ENCODE measurements at places on chromosomes 6 and 20.
A peak's percentile ranks its signal among the peaks of the same experiment; 100 is the strongest.

- no peak for DNase-seq
Measured at GRCh38 chr20:11929947-11930346, 12.3 kb downstream of the BTBD3 start.

DNA sequence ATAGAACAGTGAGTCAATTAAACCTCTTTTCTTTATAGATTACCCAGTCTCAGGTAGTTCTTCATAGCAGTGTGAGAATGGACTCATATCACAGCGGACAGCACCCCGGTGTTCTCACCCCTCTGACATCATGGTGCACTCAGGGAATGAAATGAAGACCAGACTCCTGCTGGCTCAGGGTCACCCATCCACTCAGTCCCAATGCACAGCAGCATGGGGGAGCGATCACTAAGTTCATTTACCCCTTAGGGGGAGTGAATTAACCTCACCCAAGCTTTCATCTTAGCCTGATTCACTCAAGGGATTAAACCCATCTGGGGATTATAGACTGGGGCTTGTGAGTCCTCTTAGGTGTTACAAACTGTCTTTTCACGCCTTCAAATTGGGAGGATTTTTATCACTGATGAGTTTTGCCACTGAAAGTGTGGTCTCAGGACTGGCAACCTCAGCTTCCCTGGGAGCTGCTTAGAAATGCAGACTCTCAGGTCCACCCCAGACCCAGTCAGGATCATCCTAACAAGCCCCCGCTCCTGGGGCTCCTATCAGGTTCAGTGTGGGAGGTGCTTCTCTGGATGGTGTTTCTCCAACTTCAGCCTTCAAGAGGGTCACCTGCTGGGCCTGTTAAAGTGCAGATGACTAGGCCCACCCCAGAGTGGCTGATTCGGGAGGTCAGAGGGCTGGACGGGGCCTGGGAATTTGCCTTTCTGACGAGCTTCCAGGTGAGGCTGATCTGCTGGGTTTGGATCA, 44.3 kb upstream of the FRMD1 start:
- DNase-seq = no peak

GRCh38 chr6:9116026-9116425, 680.7 kb upstream of the SLC35B3 start:
- peak; percentile 31 for DNase-seq

- no peak for DNase-seq
Measured at GRCh38 chr6:34757687-34758274, 476 bp downstream of the SNRPC start.

- no peak for DNase-seq
Measured at GRCh38 chr20:38132910-38133501, 32.1 kb downstream of the TGM2 start.

- DNase-seq = peak; percentile 96
Measured at GRCh38 chr20:25223179-25223661, 24.7 kb upstream of the PYGB start.

DNA sequence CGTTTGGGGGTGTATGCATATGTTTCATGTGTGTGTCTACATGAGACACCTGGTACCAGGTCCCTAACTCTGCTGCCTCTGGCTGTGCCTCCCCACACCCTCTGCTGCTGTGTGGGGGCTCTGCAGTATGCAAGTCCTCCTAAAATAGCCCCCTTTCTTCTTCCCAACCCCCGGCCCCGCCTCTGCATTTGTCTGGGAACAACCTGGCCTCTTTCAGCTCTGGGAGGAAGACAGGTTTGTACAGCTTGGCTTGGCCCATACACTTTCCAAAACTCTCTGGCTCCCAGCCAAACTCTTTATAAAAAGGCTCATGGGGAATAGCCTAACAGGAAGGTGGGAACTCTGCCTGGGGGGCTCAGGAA, 27.1 kb upstream of the EMILIN3 start:
- DNase-seq = no peak

DNA sequence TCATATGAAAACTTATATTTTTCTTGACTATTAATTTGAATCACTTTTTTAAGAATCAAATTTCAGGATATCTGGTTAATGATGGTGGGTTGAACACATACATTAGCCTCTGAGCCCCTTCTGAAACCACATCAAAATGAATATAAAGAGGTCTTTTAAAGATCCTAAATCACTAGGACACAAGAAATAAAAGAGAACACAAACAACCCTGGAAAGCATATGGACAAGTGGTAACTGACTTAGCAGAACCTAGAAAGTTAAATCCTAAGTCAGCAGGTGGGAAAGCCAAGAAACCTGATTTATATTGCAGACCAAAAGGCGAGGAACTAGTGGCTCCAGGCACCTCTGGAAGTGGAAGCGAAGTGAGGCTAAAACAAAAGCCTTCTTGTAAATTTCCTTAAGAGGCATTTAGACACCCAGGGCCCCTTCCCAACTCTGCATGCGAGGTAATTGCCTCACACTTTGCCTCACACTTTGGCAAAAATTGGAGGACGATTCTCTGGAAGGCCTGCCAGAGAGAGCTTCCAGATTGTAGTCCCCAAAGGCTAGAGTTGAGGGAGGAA, 293.9 kb downstream of the KHDC1L start:
- no peak for DNase-seq

DNA sequence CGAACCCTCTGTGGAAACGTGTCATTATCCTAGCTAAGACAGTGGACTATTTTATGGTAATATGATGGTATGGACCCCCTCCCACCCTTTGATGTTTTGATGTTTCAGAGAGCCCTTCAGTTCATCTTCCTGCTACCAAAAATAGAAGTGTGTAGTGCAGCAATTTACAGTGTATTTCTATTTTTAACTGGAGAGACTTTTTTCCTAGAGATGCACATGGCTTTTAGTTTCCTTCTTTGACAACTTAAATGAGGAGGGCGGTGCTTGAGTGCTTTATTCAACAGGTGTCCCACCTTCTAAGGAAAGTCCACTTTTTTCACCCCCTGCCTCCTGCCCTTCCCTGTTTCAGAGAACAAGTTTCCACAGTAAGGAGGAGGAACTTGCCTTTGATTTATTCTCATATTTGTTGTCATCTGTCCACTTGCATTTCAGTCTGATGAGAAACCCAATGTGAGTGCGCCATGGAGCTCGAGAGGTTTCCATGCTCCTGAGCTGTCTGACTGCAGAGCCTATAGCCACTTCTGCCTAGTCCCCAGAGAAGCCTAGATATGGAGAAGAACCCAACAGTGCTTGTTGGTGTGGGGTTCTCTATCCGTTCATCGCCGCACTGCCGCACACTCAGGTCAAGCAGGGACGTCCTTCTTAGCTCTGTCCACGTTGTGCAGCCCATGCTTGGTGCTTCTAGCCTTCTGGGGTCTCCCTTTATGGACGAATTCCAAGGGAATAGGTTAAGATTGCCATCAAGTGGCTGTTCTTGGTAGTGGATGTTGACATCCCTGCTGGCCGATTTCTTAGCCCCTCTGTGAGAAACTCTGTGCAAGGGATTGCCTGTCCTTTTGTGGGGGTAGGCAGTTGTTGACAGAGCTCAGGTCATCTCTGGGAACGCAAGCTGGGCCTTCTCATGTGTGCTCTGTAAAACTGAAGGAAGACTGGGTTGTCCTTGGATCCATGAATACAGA, 144.2 kb downstream of the JARID2 start:
- peak; percentile 77 for DNase-seq

DNA sequence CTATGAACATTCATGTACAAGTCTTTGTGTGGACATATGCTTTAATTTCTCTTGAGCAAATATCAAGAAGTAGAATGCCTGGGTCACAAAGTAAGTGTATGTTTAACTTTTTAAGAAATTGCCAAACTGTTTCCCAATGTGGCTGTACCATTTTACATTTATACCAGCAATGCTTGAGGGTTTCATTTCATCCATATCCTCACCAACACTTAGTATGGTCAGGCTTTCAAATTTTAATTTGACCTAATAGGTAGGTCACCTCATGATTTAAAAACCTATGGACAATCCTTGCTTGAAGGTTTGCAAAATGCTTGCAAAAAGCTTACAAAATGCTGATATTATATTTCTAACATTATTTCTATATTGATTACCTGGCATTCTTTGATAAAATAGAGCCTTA, 19.5 kb upstream of the SRSF3 start:
- DNase-seq = no peak

- DNase-seq = peak; percentile 44
Measured at GRCh38 chr6:116847227-116847626, 18.3 kb upstream of the GPRC6A start.

GRCh38 chr6:44667226-44667625, 279.7 kb downstream of the CDC5L start:
- peak; percentile 80 for DNase-seq

- no peak for DNase-seq
Measured at GRCh38 chr6:95547043-95547442, 30.3 kb upstream of the MANEA start.

DNA sequence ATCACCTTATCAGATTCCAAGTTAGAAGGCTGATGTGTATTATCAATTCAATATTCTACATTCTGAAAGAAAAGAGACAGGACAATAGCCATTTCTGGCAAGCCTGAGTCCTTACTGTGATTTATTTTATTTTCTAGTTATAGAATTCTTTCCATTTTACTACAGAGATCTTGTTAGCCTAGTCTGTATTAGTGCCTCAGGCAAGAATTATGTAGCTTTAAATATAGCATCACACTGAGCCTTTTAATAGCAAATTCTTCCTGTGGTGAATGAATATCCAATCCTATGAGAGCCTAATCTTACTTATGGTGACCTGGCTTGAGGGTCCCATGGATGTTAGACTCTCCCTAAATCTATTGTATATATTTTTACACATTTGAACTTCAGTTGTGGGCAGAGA, 732.8 kb upstream of the CITED2 start:
- DNase-seq = no peak

DNA sequence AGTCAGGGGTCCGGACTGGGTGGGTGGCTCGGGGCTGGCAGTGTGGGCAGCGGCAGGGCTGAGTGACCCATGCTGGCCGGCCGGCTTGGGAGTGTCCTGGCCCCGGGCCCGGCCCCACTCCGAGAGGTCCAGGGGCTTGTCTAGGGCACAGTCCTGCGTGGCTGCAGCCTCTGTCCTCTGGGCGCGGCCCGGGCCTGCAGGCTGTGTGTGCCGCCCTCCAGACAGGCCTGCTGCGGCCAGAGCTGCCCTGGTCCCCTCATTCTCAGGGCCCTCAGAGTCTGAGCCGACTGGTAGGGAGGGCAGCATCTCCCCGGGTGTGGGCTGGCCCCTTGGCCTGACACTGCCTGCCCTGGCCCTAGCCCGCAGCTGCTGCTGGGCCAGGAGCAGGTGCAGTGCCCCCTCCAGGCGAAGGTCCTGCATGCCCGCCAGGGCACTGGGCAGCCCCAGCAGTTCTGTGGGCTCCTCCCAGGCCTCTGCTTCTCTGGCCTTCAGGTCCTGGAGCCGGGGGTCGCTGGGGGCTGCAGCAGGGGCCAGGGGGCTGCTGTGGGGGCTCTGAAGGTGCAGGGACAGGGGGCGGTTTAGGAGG, 6.9 kb upstream of the CABLES2 start:
- no peak for DNase-seq

- peak; percentile 37 for DNase-seq
Measured at GRCh38 chr6:119348096-119348747, 1.3 kb downstream of the MAN1A1 start.

- peak; percentile 64 for DNase-seq
Measured at GRCh38 chr20:43751167-43752050, 24.6 kb upstream of the GTSF1L start.

DNA sequence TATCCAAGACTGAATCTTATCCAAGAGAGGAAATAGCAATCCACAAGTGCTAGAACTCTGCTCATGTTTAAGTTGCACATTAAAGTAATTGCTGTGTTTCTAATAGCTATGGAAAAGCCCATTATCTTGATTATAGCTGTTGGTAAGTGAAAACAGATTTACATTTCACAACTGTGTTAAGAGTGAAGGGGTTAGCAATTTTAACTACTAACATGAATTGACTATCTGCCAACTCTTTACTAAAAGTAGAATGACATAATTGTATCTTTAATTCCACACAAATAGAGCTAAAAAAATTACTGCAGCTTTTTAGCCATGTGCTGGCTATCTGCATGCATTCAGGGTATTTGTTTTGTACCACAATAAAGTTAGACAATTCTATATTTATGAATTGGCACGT, 277.9 kb upstream of the IRAK1BP1 start:
- DNase-seq = no peak

- DNase-seq = no peak
Measured at GRCh38 chr6:127717384-127717783, 140.4 kb downstream of the C6orf58 start.

DNA sequence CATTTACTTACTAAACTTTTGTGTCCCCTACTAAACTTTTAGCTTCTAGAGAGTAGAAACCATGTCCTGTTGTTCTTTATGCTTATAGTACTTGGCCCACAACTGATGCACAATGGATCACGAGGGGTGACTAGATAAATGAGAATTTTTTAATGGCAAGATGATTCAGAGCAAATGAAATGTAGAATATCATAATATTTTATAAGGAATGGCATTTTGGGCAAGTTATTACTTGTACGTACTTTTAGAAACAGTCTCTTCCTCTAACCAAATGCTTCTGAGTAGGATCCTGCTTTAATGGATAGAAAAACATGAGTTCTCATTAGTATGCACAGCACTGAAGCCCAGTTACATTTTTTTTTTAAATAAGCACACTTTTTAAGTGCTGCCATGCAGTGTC, 336.3 kb downstream of the NRN1 start:
- DNase-seq = no peak

- no peak for DNase-seq
Measured at GRCh38 chr6:95352064-95352795, 225.1 kb upstream of the MANEA start.

- DNase-seq = peak; percentile 45
Measured at GRCh38 chr20:49276961-49277785, 684 bp downstream of the ZNFX1 start.

DNA sequence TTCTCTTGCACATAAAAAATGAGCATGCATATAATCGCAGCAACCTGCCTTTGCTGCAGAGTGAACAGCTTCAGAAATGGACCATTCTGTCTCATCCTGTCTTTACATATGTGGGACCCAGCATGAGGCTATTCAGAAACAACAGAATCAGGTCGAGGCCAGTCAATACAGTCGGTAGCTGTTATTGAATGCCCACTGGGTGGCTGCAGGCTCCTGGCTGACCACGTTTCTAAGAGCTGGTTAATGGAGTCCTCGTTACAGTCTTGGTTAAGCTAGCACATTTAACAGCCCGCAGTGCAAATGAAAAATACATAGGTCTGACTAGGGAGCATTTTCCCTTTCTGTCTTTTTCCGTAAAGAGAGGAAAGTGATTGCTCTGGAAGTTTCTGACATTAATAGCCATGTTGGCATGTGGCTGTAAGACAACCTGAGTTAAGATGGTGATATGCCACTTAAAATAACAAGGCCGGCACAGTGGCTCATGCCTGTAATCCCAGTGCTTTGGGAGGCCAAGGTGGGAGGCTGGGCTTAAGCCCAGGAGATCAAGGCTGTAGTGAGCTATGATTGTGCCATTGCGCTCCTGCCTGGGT, 75.0 kb downstream of the SHLD1 start:
- DNase-seq = no peak

GRCh38 chr20:32112841-32113240, 3.3 kb downstream of the TM9SF4 start:
- no peak for DNase-seq
